ENCODE measurements at places on chromosomes 6 and 20. TPM values are rescaled to one million over a fixed set of nuclear protein-coding genes. Genes with fewer than 3 reads are reported as not detected.

VSTM2L gene
- not detected for polyA plus RNA-seq

SLC32A1 gene
- polyA plus RNA-seq = not detected

EPPIN gene
- polyA plus RNA-seq = not detected

DNA sequence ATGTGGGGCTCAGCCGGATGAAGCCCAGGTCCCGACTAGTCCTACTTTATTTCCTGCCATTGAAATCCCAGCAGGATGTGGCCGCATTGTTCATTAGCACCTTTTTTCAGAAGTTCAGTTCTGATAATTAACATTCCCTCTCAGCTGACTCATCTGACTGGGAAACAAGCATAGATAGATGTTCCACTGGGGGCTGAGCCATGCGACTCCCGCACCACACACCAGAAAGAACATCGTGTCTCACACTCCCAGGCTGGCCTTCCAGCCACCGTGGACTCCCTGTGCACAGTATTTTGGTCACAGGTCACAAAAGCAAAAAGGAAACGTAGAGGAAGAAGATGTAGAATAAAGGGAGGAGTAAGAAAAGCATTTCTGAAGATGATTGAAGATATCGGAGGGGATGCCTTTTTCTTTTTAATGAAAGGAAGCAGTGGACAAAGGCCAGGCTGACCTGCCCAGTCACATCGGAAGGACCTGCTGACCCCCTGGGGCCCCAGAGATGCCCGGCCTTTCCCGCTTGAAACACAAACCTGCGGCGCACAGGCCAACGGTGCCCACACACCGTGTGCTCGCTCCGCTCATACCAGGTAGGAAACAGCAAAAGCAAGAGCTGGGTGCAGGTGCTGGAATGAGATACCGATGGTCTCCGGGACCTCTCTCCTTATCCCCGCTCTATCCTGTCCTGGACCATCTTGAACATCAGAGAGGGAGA lies 11.8 kb downstream of the RPS6KA2 start:
- no peak for DNase-seq

- DNase-seq = no peak
These were observed 3.9 kb upstream of the DSE start for GRCh38 chr6:116366740-116367275.

DNA sequence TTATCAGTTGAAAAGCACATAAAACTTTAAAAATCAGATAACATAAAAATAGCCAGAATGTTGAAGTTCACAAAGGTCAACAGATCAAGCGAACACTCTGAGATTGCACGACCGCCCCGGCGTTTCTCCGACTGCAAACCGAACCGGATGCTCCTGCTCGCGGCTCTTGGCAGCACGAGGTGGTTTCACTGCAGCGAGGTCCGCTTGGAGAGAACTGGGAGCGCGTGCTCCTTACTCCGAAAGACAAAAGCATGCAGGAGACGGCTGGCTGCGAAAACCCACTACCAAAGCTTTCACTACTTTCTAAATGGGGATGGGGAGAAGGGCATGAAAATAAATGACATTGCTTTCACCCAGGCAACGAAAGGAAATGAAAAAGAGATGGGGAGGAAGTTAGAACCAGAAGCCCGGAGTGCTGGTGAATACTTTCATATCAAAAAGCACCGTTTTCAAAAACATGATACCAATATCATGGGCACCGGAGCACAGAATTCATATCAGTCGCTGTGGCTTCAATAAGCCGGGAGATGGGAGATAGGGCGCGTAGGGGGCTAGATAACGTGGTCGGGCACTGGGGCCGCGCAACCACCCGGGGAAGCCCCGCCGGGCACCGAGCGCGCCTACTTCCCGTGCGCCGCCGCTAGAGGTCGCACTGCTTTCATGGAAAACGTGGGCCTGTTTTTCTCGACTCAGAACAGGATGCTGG lies 8.3 kb upstream of the ANKRD60 start:
- peak; percentile 83 for DNase-seq

DNA sequence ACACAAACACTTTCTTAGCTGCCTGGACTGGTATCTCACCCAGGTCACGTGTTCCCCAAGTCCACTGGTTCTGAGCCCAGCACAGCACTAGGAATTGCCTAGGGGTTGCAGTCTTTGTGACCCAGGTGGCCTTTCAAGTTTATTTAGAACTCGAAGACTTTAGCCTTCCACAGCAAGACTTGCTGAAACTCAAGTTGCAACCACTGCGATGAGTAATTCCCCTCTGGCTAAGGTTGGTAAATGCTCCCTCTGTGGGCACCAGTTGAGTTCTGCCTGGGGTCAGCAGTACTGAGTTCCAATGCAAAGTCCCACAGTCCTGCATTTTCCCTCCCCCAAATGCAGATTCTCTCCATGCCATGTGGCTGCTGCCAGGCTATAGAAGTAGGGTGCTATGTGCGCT lies 77.6 kb upstream of the MOCS1 start:
- DNase-seq = no peak

DNA sequence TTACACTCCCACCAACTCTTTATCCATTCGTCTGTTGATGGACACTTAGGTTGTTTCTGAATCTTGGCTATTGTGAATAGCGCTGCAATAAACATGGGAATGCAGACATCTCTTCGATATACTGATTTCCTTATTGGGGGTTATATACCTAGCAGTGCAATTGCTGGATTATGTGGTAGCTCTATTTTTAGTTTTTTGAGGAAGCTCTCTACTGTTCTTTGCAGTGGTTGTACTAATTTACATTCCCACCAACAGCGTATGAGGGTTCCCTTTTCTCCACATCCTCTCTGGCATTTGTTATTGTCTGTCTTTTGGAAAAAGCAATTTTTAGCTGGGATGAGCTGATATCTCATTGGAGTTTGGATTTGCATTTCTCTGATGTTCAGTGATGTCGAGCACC lies 4.6 kb upstream of the PFDN4 start:
- no peak for DNase-seq

DNA sequence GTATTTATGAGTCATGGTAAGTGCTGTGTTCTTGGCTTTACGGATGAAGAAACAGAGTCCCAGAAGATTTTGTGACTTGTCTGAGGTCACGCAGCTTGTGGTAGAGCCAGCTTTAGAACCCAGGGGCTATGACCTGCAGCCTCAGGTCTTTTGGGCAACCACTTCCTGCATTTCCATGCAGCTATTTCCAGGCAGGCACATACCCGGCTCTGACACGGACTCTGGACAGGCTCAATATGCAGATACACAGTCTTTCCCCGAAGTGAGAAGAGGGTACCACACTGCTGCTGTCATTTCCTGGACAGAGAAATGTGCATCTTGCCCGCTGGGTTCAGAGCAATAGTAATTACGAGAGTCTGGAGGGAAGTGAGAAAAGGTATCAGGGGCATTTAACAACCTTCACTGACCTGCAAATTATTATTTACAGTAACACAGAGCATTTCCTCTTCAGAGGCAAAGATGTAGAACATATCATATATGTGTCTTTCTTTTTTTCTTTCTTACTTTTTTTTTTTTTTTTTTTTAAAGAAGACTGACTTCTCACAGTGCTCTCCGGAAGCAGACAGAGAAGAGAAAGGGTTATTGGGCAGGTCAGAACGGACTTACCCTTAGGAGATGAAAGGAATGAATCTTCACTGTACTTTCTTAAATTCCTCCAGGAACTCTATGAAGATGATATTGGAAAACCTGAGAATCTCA lies 185.1 kb downstream of the CLIC5 start:
- no peak for DNase-seq

DNA sequence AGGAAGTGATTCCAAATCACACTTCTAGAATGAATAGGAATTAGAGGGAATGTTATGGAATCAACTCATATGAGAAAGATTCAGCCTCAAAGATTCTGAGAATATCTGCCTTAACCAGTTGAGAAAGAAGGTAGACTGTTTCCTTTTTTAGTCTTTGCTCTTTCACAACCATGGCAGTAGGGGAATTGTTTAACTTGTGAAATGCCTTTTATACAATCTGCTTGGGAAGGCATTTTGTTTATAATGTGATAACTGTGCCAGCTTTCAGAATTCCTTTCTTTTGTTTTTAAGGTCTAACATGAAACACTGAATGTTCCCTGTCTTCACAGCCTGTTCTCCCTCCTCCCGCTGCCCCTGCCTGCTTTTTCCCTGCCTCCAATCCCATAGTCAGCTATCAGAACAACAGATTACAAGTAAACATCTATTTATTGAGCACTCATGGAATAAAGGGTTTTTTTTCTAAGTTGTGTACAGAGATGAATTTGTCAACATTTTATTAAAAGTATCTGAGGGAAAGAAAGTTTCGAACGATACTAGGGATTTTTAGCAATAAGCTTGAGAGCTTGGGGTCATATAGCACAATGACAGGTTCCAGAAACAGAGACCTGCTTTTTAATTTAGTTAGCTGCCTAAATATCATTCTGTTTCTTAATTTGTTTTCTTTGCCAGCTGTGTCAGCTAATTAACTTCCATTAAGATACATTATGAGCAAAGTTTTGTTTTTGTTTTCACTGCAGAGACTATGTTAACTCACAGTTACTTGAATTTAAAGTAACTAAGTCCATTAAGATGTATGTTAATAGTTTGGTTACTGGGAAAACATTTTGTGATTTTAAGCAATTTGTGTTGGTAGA lies 28.3 kb upstream of the FBXO30 start:
- no peak for DNase-seq

DNA sequence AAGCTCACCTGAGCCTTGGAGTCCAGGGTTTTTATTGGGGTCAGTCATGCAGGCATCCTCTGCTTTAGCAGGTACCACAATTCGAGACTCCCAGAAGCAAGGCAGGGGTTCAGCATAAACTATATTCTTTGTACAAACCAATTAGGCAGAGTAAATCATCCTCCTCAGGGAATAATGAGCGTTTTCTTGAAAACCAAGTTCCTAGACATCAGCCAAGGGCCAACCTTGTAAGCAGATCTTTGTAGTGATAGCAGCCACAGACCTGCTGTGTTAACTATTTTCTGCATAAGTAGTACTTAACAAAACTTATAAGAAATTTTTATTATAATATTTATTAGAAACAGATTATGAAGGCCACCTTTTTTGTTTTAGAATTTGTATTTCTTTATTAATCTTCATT lies 74.7 kb downstream of the STXBP5 start:
- DNase-seq = no peak

- DNase-seq = no peak
These were observed 600.7 kb downstream of the HDGFL1 start for GRCh38 chr6:23170049-23170448.

DNA sequence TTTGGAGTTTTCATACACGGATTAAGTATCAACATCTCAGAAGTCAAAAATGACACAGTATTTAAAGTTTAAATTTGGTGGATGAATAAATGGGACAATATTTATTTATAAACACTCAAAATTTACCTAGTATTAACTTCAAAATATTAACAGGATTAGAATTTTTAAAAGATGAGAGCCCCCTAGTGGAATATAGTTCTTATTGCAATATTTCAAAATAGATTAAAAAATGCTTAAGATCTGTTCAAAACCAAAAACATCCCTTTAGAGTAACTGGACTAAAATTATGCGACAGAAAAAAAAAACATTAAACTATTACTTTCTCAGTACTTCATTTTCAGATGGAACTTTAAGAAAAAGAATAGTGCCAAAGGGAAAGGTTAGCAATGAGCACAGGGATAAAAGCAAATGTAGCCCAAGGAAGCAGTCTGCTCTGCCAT lies 56.6 kb downstream of the SNX14 start:
- DNase-seq = peak; percentile 4

DNA sequence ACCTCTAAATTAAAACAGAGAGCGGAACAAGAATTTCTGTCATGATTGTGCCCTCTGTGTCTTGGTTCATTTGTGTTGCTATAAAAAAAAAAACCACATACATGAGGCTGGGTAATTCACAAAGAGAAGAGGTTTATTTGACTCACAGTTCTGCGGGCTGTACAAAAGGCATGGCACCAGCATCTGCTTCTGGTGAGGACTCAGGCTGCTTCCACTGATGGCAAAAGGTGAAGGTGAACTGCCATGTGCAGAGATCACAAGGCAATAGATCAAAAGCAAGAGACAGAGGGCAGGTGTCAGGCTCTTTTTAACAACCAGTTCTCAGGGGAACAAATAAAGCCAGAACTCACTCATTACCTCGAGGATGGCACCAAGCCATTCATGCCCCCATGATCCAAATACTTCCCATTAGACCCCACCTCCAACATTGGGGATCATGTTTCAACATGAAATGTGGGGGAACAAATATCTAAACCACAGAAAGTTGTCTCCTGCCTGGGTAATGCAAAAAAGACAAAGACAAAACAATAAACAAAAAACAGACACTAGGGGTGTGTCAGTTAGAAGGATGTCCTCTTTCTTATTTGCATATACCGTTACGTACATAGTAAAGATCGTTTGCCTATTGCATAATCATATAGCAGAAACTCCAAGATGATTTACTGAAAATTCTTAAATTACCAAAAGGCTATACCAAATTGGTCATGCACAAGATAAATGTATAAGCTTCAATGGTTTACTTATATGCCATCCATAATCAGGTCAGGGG lies 17.0 kb downstream of the SERPINB9 start:
- DNase-seq = no peak

DNA sequence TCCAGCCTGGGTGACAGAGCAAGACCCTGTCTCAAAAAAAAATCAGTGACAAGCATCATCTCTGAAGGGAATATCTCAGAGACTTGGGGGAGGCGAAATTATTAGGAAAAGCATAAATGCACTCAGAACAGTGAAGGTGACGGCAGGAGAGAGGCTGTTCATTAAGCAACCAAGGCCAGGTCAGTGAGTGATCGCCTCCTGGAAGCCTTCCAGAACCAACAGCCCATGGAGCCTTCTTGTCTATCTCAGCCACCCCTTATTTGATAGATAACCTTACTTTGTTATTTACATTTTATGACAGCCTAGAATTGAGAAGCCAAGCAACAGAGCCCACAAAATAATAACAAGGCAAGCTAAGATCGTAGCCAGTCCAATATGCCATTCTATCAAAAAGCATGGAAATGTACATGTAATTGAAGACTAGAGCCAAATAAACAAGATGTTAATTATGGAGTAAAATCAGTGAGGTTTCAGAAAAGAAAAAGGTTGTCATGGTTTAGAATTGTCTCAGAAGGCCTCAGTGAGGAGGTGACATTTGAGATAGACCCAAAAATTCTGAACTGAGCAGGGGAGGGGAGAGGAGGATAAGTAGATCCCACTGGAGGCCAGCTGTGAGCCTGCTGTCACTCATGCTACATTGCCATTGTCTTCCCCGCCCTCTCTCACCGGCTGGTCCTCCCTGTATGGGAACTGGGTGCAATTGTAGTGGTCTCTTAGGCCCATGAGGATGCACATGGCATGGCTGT lies 17.8 kb downstream of the BNIP5 start:
- no peak for DNase-seq

Measured in muscle of arm (tissue), 14 donors.